Left renal cortex interstitium (tissue), 4 donors: ENCODE measurements at places on chromosomes 6 and 20. TPM values are rescaled to one million over a fixed set of nuclear protein-coding genes. Genes with fewer than 3 reads are reported as not detected.
A peak's percentile ranks its signal among the peaks of the same experiment; 100 is the strongest.

DNA sequence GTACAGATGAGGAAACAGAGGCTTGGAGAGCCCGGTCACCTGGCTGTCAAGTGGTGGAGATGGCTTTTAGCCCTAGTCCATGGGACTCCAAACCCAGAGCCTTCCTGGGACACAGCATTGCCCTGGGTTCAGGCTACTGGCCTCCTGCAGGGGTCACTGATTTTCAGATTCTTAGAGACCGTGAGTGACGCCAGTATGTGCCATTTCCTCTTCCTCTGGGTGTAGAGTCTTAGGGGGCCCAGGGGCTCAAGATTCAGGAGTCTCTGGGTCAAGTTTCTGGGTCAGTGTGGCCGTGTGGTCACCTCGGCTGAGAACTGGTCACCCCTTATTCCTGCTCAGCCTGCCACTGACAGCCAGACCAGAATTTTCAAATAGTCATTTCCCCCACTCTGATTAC, 574 bp downstream of the ARHGAP40 start:
- no peak for DNase-seq

DNA sequence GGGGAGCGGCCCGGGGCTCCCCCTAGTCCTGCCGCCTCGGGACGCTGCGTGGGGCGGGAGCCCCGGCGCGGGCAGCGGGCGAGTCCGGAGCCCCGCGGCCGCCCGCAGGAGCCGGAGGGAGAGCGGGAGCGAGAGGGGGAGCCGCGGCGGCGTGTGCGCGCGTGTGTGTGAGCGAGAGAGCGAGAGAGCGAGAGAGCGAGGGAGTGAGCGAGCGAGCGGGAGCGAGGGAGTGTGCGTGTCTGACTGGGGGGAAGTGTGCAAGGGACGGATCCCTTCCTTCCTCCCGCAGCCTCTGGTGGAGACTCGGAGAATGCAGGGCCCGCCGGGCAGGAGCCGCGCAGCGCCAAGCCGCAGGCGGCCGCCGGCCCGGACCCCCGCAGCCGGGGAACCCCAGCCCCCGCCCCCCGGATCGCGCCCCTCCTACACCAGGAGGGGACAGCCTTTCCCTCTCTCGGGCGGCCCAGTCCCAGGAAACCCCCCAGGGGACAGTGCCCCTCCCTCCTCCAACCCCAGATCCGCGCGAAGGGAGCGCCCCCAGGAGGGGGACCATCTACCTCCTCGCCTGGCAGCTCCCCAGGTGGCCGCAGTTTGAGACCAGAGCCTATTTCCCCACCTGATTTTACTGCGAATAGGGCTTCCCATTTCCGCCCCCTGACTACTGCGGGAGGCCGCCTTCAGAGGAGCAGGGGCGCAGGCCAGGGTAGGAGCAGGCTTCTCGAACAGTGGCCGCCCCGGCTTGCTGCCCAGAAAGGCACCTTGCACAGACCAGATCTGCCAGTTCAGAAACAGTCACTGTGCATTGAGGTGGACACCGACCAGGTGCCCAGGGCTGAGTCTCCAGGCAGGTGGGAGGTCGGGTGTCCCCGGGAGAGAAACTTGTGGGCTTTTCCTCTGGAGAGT, at the start of gene CDH22:
Gene CDH22 (minus strand): TSS at position 241 of the 900 bp plus-strand sequence. CDS start 57,204 bp downstream, outside the sequence.
- no peak for DNase-seq

GRCh38 chr6:134549854-134550253, 231.9 kb upstream of the SGK1 start:
- no peak for DNase-seq

DNA sequence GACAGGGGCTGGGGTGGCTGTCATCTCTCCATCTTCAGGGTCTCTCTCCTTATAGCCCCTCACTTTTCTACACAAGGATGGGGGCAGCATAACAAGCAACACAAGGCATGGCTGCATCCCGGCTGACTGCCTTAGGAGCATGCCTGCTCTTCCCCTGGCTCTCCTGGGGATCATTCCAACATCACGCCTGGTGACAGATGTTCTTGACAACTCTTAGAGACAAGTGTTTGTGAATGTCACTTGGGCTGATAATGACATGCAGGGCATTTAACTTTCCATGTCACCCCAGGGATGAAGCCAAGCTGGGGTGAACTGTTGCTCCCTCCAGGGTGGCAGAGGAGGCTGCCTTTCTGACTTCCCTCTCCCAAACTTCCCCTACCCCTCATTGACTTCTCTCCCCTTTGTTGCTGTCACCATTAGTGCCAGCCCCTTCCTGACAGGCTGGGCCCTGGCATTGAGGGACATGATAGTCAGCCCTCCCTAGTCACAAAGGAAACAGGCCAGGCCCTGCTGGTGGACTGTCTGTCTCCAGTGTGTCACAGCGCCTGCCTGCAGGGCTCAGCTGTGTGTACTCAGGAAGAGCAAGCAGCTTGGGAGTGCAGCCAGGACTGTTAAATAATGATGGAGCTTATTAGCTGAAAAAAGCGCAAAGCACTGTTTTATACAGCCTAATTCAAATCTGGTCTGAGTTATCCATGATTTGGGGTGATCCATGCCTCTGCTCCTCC, 161.8 kb downstream of the LRFN2 start:
- DNase-seq: peak; percentile 29

DNA sequence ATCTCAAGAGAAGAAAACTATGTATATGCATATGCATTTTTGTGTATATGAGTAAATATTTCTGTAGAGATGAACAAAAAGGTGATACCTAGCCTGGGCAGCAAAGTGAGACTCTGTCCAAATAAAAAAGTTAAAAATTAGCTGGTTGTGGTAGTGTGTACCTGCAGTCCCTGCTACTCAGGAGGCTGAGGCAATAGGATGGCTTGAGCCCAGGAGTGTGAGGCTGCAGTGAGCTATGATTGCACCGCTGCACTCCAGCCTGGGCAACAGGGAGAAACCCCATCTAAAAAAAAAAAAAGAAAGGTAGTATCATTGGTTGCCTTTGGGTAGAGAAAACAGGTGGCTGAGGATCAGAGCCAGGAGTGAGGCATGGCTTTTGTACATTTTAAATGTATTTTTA, 50.9 kb downstream of the KLHL31 start:
- no peak for DNase-seq

DNA sequence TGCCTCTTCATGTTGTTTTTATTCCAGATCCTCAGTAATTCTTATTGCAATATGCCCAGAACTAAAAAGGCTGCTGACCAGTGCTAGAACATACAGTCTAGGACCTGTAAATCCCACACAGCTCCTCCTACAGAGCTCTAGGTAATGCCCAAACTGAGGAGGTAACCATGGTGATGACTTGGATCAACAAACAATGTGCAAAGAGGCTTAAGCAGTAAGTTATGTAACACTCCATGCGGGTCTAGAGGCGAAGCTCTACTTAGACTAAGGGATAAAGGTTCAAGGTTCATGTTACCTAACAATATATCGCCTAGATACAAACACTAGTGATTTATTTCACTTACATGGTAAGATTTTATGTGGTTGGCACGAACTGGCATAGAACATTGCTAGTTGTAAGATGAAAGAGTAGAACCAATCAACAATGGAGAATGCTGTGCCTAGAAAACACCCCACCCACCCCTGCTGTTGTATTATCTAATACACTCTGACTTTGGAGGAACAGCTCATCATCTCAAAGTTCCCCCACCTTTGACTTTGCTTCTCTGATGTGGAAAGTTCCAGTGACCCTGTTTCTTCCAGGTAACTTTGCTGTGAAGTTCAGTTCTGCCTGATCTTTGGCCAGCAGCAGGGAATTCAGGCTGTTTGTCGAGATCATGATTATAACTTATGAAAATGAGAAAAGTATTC, 242.4 kb downstream of the ALDH8A1 start:
- no peak for DNase-seq

DNA sequence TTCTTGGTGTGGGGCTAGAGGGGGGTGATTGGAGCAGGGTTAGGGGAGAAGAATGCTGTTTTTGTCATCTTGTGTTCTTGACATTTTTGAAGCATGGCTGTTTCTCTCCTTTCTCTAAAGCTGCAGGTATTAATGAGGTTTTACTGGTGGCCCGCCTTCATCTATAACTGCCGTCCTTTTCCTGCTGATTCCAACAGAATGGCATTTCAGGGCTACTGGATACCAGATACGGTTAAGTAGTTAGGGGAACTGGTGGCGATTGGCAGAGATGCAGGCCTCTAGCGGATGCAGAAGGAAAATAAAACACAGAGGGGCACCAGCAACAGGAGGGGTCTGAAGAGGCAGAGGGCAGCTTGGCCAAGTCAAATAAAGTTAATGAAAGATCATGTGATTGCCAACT, 89.7 kb upstream of the EEF1E1 start:
- no peak for DNase-seq

GRCh38 chr6:165641672-165642156, 21.3 kb downstream of the PDE10A start:
- no peak for DNase-seq

- no peak for DNase-seq
Observed at GRCh38 chr6:36703982-36704381, 6.4 kb downstream of the RAB44 start.

DNA sequence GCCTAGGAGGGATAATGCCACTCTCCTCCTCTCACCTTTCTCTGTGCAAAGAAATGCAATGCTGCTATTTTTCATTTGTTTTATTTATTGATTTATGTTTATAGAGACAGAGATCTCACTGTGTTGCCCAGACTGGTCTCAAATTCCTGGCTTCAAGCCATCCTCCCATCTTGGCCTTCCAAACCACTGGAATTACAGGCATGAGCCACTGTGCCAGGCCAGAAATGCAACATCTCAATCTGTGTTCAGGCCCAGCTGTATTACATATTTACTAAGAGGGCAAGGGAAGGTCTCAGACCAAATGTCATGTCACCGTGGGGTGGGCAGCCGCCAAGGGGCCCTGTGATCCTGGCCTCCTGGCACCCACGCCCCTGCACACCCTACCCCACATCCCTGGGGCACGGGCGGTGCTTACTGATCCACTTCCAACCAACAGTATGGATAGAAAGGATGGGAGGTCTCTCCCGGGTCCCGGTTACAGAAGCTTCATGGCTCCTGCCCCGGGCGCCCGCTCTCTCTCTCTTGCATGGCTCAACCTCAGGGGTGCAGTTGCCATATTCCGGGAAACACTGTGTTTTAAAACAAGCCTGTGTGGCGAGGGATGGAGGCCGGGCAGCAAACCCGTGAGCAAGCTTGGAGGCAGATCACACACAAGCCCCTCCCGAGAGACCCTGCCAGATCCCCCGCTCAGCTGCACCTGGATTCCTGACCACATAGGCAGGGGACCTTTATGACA, 111.8 kb downstream of the AGPAT4 start:
- DNase-seq: no peak

- DNase-seq: no peak
Observed at GRCh38 chr6:14966906-14967711, 278.8 kb upstream of the JARID2 start.

DNA sequence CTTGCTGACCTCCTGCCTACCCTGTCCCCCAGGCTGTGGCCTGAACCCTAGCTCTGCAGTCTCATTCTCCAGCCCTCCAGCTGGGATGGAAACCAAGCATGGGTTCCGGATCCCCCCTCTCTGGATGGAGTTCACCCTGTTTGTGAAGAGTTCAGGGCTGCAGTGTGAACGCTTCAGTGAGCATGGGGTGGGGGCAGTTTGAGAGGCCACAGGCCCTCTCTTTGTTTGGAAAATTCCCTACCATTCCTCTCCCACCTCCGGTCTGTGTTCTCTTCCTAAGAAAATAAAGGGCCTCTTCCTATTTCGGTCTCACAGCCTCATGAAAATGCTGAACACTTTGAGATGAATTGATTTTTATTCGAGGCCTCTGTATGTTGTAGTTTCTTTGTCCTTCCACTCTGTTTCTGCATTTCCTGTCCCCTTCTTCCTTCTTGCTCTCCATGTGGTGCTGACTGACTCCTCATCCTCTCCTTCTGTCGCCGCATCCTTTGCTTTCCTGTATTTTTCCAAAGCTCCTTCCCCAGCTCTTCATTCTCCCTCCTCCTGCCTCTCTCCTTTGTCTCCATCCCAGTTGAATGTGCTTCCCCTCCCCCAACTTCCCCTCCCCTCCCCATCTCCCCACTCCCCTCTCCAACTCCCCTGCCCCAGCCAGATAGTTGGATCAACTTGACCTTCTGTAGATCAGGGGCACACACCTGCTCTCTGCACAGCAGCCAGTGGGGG, 2.4 kb upstream of the KCNK5 start:
- no peak for DNase-seq

DNA sequence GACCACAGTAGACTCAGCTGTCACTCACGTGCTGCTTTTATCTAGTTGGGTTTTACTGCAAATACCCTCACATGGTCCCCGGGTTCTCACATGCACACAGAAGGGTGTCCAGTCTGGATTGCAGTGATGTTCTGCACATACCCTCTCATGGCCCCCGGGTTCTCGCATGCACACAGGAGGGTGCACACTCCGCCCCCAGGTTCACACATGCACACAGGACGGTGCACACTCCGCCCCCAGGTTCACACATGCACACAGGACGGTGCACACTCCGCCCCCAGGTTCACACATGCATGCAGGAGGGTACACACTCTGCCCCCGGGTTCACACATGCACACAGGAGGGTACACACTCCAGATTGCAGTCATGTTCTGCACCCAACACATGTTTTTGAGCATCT, 224.3 kb downstream of the ERMARD start:
- DNase-seq: no peak

DNA sequence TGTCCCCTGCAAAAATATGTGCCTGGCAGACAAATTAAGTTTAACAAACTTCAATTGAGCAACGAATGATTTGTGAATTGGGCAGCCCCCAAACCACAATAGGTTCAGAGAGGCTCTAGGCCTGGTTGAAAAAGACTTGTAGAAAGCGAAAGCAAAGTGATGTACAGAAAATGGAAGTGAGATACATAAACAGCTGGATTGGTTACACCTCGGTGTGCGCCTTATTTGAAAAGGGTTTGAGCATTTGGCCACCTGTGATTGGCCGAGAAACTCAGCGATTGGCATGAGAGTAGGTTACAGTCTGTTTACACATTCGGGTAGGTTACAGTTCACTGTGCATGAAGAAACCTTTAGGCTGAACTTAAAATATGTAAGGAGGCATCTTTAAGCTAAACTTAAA, 136.9 kb downstream of the CD83 start:
- DNase-seq: no peak

GRCh38 chr6:150636808-150637207, 37.1 kb downstream of the PLEKHG1 start:
- DNase-seq: no peak

- no peak for DNase-seq
Observed at GRCh38 chr6:111718326-111718725, 112.6 kb upstream of the TRAF3IP2 start.

DNA sequence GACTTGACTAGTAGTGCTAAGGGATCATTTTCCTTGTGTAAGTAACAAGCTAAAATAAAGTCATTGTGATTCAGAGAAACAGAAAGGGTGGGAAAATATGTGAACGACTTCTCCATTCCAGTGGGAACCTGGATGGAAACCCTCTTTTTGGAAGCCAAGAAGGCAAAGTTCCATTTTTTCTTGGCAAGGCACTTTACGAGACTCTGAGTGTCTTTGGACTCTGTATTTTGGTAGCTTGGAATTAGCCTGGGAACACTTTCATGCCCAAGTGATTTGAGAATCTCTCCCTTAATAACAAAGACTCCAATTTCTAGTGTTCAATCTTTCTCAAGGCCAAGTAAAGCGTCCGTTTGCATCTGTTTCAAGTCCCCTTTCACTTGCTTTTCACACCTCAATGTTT, 100.5 kb upstream of the SASH1 start:
- DNase-seq: no peak

The RIPPLY2 gene
- polyA plus RNA-seq: not detected

The GPLD1 gene
- polyA plus RNA-seq: 4.0 TPM

The GJA1 gene
- polyA plus RNA-seq: 57.3 TPM

The SSTR4 gene
- 0.27 TPM for polyA plus RNA-seq

The KIAA1755 gene
- polyA plus RNA-seq: 5.5 TPM

The OXT gene
- 0.51 TPM for polyA plus RNA-seq

The TOX2 gene
- 4.1 TPM for polyA plus RNA-seq
